ENCODE measurements at places on chromosomes 7 and 10.
A peak's percentile ranks its signal among the peaks of the same experiment; 100 is the strongest.

DNA sequence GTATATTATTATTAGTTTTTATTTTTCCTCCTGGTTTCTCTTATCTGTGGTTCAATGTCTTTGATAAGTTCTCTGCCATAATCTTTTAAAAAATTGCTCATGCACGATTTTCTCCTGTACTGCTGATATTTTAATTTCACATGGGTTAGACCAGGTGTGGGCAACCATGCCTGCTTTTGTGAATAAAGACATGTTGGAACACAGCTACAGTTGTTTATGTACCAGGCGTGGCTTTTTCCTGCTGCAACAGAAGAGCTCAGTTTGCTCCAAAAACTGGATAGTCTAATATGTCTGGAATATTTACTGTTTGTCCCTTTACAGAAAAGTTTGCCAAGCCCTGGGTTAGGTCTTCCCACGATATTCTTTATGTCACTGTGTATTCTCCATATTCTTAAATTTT is 105.2 kb downstream of the VWC2 start:
- DNase-seq, result no peak

DNA sequence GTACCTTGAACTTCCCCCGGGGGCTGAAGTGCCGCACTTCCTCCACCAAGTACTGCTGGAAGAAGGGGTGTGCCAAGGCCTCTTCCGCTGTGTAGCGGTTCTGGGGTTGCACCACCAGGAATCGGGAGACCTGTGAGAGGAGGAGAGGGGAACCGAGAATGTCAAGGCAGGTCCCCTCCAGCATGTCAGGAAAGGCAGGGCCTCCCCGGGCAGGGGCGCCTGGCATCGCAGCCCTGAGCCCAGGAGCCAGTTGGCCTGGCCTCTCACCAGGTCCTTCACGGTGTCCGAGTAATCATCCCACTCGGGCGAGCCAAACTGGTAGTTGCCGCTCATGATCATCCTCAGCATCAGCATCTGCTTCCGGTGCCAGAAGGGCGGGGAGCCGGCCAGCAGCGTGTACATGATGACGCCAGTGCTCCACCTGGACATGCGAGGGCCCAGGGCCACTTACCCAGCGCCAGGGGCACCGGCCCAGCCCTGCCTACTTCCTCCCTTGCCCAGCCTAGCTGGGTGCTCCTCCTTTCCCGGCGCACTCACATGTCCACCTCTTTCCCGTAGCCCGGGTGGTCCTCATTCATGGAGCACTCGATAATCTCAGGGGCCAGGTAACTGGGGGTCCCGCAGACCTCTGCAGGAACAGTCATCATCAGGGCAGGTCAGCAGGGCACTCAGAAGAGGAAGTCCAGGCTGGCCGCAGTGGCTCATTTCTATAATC is 11.0 kb downstream of the PHKG1 start:
- no peak for DNase-seq

DNA sequence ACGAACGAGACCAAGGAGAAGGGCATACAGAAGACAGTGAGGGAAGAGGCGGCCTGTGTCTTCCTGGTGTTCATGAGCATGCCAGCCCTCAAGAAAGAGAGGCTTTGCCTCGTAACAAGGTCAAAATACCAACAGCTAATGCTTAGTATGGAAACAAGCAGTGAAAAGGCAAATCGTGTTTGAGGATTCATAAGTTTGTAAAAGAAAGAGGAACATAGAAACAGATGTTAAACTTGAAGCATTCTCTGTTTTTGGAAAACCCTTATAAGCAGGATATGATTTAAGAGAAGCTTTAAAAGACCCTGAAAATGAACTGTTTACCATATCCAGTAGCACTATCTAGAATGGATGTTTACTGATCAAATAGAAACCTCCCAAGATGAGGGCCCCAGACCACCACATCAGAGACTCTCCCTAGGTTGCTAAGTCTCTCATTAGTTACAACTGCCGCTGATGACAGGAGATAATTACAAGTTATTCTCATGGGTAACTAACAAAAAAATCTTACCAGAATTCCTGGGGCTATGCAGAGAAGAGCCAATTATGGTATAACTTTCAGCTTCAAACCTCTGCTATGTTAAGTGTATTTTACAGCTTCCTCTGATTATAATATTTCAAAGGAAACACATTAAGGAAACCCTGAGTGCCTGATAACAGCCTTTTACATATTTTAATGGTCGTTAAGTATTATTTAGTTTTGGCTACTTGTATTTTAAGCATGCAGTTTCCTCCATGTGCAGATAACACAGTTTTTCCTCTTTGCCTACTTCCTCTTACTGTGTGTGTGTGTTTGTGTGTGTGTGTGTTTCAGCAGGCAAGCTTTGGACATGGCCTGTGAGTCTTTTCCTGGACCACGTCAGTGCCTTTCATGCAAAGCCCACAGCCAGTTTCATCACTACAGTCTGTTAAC is 17.9 kb downstream of the JCAD start:
- DNase-seq, result no peak

GRCh38 chr10:14674376-14675050 is 100.2 kb downstream of the FAM107B start:
- DNase-seq, result no peak

DNA sequence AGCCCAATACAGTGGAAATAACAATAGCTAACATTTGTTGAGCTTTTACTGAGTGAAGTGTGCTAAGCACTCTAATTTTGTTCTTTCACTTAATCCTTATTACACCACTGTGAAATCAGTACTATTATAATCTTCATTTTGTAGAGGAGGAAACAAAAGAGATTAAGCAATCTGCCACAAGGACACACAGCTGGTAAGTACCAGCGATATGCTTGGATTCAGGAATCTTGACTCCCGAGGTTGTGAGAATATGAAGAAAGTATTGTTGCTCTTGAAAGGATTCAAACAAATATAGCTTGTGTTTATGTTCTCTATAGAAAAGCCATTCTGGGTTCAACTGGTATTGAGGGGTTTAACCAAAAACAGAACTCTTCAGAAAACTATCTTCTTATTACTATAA is 93.7 kb upstream of the HECTD2 start:
- DNase-seq, result no peak

- no peak for DNase-seq
Observed at GRCh38 chr7:34675749-34676374, 17.8 kb downstream of the NPSR1 start.

DNA sequence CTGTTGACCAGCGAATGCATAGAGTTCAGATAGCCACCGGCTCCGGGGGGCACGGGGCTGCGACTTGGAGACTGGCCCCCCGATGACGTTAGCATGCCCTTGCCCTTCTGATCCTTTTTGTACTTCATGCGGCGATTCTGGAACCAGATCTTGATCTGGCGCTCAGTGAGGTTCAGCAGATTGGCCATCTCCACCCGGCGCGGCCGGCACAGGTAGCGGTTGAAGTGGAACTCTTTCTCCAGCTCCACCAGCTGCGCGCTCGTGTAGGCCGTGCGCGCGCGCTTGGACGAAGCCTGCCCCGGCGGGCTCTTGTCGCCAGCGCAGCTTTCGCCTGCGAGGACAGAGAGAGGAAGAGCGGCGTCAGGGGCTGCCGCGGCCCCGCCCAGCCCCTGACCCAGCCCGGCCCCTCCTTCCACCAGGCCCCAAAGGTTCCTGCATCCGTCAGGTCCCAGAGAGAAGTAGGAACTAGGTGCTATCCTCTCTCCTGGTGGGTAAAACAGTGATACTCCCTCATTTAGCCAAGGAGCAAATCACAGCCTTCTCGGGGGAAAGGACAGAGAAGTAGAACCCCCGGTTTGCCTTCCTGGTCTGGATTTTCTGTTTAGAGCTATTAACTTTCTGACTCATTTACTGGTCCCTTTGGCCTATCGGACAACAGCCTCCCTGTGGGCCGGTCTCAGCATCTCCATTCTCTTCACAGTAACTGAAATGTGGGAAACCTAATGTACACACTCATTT is 6.1 kb upstream of the HOXA2 start:
- peak; percentile 69 for DNase-seq

DNA sequence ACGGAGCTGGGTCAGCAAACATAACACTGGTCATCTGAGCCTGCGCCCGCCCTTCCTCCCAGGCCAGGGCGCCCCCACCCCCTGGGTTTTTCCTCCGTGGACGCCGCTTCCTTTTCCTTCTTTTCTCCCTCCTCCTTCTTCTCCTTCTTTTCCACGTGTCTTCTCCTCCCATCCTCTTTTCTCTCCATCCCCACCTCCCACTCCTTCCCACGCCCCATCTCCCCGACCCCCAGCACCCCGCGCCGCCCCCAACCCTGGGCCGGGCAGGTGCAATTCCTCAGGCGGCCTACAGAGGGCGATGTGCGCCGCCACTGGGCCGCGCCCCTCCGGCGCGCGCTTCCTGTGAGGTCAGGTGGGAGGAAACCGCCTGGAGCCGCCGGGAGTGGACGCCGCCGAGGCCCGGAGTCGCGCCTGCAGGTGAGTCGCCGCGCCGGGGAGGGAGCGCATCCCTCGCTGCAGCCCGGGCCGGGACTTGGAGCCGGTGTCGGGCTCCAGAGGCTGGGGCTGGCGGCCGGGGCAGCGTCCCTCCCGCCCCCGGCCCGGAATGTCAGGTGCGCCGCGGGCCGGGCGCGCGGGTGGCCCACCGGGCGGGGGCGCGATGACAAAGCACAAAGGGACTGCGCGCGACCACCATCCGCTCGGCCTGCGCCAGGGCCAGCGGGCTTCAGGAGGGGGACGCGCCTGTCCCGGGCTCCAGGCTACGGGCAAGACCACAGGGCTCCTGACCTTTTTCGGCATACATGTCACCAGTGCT is at the start of gene FAM241B:
TSS of gene FAM241B (plus strand) at position 351 of the 754 bp plus-strand sequence. CDS start 1,497 bp downstream, outside the sequence.
- peak; percentile 66 for DNase-seq

- no peak for DNase-seq
Observed at GRCh38 chr7:50207251-50207564, 97.3 kb upstream of the IKZF1 start.

DNA sequence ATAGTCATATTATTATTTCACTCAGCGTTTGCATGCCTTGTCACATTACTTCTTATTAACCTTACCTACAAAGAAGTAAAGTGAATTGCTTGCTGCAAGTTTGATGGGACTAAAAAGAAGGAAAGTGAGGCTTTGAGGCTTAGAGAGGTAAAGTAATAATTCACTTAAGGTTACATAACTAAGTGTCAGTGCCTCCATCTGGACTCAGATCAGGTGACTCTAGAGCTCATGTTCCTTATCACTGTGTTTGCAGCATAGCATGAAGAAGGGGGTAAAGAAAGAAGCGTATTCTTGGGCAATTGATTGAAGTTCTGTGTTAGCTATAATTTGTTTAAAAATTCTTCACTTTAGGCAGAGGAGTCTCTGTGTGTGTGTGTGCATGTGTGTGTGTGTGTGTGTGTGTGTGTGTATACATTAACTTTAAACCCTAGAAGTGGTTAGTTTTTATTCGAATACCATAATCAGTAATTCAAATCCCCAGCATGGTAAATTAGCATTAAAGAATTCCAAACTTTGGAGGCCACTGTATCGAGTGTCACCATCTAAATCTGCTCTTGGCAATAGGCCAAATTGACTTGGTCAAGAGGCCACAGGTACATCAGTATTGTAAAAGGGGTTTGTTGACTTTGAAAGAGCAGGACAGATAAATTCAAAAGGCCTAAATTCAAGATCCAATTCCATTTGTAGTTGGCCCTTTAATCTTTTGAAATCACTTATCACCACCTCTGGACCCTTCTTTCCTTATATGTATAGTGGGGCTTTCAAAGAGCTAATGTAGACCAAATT is 2.2 kb upstream of the PON3 start:
- no peak for DNase-seq

DNA sequence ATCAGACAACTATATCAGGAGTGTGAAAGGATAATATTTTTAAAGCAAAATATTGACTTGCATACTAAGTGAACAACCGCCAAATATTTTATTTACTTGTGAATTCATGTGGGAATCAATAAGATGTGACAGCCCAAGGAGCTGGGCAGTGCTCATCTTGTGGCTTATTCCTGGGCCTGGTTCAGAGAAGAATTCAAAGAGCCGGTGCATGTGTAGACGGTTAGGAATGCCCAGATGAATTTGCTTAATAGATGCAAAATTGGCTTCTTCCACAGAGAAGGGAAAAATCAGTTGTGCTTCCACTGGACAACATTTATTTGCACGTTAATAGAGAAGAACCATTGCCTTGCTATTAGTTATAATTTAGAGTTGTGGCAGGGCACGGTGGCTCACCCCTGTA is 4.4 kb downstream of the MYL7 start:
- no peak for DNase-seq

DNA sequence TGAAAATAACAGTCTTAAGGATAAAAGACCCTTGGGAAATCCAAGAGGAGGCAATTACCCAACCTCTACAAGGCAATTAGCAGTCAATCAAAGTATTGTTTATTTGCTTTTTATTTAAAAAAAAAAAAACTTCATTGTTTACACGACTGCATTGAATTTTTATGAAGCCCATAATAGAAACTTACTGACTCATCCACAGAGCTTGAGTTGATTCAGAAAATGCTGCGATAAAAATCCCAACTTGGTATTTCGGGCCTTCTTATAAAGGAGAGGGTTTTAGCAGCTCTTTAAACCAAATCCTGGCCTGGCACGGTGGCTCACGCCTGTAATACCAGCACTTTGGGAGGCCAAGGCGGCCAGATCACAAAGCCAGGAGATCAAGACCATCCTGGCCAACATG is 69.2 kb upstream of the PALS2 start:
- DNase-seq, result no peak

- peak; percentile 63 for DNase-seq
Observed at GRCh38 chr10:80046629-80047441, 31.6 kb upstream of the TMEM254 start.

DNA sequence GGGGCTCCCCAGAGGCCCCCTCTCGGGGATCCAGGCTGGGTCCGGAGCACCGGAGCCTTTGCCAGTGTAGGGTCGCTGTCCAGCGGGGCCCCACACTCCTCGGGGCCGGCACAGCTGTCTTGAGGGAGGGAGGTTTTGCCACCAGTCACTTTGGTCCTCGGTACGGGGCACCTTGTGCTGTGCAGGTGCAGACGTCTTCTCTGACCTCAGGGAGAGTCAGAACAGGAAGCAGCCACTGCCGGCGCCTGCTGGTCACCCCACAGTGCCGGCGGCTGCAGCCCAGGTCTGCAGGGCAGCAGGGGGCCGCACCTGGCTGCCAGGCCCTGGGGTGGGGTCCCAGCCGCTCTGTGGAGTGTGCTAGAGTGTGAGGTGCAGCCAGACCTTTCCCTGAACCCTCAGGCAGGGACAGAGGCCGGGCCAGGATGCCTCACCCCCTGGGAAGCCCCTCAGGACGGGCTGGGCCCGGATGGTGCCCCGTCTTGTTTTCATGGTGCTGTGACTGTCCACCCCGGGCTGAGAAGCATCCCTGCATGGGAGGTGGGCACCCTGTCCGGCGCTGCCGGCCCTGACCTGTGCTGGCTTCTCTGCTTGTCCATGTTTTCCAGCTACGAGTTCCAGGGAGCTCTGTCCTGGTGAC is 8.2 kb downstream of the MAFK start:
- DNase-seq, result no peak

DNA sequence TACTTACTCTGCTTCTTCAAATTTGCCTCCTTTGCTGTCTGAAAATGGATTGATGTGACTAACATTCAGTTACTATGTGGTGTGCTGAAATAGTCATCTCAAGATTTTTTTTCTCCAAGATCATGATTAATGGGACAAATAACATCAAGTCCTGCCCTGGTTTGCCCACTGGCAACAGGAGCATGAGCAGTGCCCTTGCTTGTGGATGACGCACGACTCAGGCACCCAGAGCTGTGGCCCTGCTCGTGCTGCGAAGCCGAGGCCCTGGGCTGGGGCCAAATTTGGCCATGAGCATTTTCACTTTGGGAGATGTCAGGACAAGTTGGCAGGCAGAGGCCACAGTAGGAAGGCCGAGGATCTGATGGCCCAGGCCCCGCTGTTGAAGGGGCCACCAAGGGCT is 239.8 kb upstream of the IGFBP3 start:
- no peak for DNase-seq

- DNase-seq, result no peak
Observed at GRCh38 chr10:44539178-44539577, 154.3 kb upstream of the CXCL12 start.
